ENCODE measurements at places on chromosomes 16 and 17.
A peak's percentile ranks its signal among the peaks of the same experiment; 100 is the strongest.

- no peak for DNase-seq
Observed at GRCh38 chr17:7347630-7348477, 4.1 kb upstream of the KCTD11 start.

DNA sequence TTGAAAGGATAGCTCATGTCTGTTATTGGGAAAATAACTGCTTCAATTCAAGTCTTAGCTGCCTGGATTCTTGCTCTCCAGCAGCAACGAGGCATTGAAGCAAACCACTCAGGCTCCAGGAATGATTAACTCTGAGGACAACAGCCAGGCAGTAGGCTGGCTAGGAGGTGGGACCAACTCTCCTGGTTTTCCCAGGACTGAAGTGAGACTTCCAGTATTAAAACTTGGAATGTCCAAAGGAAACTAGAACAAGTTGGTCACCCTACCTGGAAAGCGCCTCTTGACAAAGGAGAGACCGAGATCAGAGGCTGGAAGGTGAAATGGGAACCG lies 100.7 kb downstream of the SALL1 start:
- DNase-seq, result no peak

- DNase-seq, result no peak
Observed at GRCh38 chr17:17605083-17605728, 13.7 kb upstream of the PEMT start.

- no peak for DNase-seq
Observed at GRCh38 chr16:10622036-10622921, 41.9 kb upstream of the EMP2 start.

DNA sequence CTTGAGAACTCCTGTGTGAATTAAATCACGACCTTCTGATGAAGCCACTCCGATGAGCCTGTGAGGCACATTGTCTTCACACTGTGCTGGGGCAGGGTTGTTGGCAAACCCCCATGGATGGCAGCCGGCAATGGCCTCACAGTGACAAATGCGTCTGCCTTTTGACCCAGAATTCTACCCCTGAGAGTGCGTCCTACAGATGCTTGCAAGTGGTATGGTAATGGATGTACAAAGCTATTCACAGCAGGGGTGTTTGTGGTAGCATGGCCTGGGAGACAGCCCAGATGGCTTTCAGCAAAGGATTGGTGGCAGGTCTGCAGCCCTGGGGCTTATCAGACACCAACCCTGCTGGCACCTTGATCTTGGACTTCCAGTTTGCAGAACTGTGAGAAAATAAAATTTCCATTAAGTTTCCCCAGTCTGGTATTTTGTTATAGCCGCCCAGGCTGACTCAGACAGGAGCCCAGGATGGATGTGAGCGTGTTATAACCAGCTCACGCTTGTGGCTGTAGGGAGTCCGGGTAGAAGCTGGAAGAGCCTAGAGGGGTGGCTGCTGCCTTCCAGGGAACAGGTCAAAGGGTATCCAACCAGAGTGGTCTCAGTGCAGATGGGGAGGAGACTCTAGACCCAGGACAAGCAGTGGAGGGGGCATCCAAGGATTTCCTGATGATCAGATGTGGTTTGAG lies 10.1 kb downstream of the AFMID start:
- DNase-seq, result no peak

DNA sequence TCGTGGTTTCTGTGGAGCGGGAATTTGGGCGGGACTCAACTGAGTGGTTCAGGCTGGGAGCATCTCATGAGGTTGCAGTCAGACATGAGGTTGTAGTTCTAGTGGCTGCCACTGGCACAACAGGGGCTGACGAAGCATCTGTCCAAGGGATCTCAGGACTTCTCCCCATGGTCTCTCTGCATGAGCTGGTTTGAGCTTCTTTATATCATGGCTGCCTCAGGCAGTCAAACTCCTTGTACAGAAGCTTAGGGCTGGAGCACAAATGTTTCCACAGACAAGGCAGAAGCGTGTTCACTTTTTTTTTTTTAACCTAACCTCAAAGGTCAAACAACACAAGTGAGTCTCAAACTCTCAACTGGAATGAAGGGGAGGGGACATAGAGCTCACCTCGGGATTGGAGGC lies 243.3 kb downstream of the MSI2 start:
- no peak for DNase-seq

GRCh38 chr16:88345721-88346560 lies 36.8 kb upstream of the ZNF469 start:
- no peak for DNase-seq

GRCh38 chr17:52110923-52111581 lies 47.5 kb downstream of the CA10 start:
- DNase-seq, result no peak

DNA sequence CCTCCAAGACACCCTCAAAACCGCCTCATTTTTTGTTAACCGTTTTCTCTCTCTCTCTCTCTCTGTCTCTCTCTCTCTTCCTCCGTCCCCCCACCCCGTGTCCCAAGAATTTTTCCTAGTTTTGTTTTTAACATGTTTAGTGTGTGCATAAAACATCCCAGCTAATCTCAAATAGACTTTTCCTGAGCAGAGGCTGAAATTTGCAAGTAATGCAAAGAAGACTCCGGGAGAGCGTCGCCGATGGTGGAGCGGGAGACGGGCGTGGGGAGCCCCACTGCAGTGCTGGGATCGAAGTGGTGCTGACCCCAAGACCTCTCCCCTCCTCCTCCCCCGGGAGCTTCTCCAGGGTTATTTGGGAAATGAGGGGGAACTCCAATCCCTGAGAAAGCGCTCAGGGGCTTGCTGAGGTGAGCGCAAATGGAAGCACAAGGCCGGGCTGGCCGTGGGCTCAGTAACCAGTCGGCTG lies 4.7 kb upstream of the DLX4 start:
- no peak for DNase-seq

DNA sequence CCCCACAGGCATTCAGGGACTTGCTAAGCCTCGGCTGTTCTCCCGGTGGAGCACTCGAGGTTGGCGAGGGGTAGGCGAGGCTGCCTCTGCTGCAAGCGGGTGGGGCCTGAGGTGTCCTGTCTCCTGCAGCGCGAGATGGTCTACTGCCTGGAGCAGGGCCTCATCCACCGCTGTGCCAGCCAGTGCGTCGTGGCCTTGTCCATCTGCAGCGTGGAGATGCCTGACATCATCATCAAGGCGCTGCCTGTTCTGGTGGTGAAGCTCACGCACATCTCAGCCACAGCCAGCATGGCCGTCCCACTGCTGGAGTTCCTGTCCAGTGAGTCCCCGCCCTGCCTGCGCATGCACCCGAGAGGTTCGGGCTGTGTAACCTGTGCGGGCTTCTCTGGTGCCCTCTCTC lies 26.3 kb downstream of the TSC2 start:
- DNase-seq, result no peak

- DNase-seq, result no peak
Observed at GRCh38 chr16:68362262-68362913, 51.6 kb downstream of the PRMT7 start.

- peak; percentile 43 for DNase-seq
Observed at GRCh38 chr16:89599451-89599858, 14.0 kb upstream of the DPEP1 start.

DNA sequence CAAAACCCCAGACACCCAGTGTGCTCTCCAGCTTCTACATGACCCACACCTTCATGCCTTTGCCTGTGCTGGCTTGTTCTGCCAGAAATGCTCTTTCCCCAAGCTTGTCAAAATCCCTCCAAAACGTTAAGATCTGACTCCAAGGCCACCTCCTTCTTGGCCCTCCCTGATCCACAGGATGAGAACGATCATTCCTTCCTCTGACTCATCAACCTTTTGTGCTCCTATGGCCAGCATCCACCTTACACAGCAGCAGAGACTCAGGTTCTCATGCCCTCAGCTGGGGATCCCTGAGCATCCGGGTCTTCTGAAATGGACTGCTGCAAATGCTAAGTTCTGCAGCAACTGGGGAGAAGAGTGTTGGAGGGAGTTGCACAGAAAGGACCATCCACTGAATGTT lies 2.9 kb downstream of the ZBTB4 start:
- no peak for DNase-seq

DNA sequence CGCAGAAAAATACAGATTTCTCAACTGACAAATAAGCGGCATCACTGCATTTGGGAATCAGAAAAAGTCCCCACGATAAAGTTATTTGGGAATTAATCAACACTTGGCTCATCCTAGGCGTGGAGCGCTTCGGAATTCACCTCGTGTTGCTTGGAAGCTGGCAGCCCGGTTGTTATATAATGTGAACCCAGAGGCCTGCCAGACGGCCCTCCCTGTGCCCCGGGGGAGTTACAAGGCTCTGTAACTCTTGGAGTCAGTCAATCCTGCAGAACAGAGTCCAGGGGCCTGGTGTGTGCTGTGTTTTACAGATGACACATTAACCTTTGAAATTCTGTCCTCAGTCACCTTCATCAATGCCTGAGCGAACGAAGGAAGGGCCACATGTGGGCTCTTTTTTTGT lies 111.1 kb downstream of the PITPNC1 start:
- DNase-seq, result no peak

GRCh38 chr16:85396879-85397871 lies 215.9 kb upstream of the GSE1 start:
- peak; percentile 14 for DNase-seq

DNA sequence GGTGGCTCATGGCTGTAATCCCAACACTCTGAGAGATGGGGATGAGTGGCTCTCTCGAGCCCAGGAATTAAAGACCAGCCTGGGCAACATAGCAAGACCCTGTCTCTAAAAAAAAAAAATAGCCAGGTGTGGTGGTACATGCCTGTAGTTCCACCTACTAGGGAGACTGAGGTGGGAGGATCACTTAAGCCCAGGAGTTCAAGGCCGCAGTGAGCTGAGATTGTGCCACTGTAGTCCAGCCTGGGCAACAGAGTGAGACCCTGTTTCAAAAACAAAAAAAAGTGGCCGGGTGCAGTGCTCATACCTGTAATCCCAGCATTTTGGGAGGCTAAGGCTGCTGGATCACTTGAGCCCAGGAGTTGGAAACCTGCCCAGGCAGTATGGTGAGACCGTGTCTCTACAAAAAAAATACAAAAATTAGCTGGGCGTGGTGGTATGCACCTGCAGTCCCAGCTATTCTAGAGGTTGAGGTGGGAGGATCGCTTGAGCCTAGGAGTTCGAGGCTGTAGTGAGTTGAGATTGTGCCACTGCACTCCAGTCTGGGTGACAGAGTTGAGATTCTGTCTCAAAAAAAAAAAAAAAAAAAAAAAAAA lies 3.0 kb downstream of the C16orf54 start:
- no peak for DNase-seq

GRCh38 chr16:78690510-78690909 lies 591.1 kb downstream of the WWOX start:
- DNase-seq, result no peak

DNA sequence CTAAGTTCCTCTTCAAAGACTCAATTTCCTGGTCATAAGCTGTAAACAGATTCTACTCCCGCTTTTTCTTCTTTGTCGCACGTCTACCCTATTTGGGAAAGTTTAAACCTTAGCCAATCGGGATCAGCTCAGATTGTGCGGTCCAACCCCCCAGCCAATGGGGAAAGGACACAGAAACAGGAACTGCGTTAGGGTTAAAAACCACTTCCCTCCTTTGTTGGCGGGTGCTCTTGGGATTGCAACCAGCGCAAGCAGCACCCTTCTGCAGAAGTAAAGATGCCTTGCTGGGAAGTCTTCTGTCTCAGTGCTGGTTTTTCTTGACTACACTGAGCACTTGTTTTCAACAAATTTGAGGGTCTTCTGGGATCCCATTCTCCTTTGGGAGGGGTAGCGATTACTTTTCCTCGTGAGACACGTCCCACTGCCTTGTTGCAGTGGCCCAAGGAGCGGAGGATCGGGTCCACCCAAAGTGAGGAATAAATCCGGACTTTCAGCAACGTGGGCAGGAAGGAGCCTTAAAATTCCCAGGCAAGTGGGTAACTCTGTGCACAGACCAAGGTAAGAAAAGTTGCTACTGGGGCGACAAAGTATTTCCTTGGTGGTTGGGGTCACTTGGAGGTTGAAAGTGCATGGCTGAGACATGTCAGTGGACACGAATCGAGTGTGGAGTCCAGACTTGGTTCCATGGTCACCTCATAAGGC lies 1.0 kb upstream of the YPEL3 start:
- no peak for DNase-seq

GRCh38 chr17:68533887-68534694 lies 21.9 kb downstream of the PRKAR1A start:
- DNase-seq, result no peak

DNA sequence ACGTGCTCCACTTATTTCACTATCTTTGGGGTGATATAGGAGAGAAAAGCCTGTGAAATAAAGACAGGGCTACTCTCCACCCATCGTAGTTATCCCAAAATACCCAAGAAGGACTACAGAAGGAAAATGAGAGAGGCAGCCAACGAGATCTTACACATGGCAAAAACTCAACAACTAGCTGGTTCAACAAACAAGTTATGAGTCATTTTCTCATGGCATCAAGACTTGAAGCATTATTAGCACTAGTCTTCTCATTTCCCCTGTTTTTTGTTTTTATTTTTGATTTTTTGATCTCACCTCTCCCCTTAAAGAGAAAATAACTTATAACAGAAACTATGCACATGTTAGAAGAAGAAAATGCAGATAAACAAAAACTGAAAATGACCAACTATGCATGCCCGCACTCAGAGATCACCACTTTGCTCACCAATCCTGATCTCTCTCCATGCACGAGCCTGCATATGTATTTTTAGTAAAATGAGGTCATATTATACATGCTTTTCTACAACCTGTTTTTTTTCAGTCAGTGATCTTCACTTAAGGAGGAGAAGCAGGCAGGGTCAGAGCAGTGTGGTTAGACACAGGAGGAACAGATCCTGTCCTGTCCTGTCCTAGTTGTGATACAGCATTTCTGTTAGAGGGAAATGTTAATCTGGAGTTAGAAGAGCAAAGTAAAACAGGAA lies 22.8 kb downstream of the FAM117A start:
- no peak for DNase-seq

DNA sequence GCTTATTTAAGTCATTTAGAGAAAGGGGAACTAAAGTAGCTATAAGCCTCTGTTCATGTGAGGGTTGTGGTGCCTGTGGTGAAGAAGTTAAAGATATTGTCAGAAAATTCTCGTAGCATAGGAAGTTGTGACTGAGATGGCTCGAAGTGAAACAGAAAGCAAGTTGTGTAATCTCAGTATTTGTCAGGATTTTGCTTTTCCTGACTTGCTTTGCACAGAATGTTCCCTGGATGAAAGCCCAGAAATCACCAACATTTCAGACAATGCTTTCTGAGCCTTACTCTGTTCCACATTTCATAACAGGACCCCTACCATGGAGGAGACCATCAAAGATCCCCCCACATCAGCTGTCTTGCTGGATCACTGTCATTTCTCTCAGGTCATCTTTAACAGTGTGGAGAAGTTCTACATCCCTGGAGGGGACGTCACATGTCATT lies 10.6 kb downstream of the CALCOCO2 start:
- DNase-seq, result no peak

GRCh38 chr17:37490638-37491614 lies 1.2 kb downstream of the DUSP14 start:
- DNase-seq, result no peak
